ENCODE measurements at places on chromosomes 12 and 14.
A peak's percentile ranks its signal among the peaks of the same experiment; 100 is the strongest.

DNA sequence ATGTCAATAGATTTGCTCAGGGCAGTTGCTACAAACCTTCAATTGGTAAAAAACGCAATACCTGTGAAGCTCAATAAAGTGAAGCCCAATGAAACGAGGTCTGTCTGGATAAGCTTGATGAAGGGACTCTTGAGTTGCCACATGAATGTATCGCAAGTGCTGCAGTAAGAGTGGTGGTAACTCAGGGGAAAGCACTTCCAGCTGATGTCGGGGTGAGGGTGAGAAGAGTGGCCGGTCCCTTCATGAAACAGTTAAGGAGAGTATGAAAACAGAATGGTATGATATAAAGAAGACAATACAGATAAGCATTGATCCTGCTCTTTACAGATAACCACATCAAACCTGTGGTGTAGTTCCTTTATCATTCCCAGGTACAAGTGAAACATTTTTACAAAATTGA, 83.4 kb upstream of the EVL start:
- no peak for DNase-seq

GRCh38 chr12:18992336-18992735, 137.2 kb upstream of the PLEKHA5 start:
- no peak for DNase-seq

- DNase-seq = peak; percentile 63
Measured at GRCh38 chr14:72463291-72463866, 430.5 kb downstream of the DPF3 start.

GRCh38 chr14:61121355-61121787, 140.3 kb downstream of the SLC38A6 start:
- no peak for DNase-seq

DNA sequence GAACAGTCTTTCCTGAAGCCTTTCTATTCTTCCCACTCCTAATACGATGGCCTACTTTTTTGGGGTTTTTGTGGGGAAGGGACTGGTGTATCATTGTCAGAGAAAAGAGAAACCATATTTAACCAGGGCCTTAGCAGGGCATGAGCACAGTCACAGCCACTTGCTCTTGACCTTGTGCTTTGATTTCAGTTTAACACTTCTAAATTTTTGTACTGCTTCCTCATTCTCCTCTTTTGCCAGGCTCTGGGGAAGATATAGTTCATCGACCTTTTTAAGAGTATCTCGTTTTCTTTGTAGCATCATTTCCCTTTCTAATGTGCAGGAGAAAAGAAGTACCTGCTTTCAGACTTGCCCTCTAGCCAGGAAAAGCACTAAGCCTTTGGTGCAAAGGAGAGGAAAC, 2.2 kb downstream of the ZBTB1 start:
- no peak for DNase-seq

GRCh38 chr14:75493592-75494087, 28.6 kb upstream of the BATF start:
- DNase-seq = no peak

DNA sequence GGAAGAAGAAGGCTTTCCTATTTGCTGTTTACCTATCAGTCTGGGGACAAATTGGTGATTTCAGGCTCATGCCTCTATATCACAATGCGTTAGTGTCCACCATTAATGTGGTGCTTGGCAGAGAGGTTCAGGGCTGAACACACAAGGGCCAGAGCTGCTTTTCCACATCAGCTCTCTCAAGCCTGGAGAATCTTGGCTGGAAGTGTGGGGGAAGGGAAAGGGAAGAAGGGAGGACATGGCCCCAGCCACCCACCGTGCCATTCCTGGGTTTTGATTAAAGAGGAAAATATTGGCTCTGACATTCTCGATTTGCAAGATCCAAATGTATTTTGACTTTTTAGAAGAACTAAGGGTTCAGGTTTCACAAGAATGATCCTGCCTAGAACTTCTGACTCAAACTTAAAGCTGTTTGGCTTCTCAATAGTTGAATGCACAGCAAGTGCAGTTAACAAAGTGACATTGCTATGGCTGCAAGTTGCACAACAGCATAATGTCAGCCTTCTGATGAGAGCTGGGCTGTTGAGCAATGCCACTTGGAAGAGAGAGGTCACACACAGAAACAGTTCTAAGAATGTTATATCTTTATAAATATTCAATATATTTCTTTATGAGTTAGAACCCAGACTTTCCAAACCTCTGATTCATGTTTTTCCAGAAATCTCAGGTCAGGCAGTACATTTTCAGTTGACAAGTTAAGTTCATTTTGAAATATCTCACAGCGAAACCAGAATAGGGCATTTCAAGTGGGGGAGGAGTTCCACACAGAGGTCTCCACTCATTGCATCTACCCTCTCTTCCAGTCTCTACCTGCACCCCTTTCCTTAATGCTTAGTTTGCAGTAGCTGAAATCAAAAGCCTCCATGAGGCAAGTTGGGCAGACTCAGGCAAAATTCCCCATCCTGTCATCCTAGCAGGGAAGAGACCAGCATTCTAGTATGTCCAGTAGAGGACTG, 25.3 kb downstream of the IGF1 start:
- peak; percentile 70 for DNase-seq

DNA sequence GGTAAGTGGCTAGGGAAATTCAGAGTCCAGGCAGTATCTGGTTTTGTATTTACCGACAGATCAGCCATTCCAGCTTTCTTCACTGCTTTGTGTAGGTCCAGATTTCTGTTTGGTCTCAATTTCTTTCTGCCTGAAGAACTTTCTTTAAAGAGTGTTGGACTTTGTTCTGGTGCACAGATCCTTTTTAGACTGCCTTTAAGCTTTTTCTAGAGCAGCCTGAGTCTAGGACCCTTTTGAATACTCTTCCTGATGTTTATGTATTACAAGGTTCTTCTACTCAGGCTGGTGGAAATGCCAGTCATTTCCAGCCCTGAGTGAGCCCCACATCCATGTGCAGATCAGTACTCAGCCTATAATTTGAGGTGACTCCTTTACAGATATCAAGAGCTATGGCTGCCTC, 54.7 kb downstream of the DAAM1 start:
- no peak for DNase-seq

GRCh38 chr14:90999299-90999698, 61.1 kb downstream of the RPS6KA5 start:
- DNase-seq = no peak

DNA sequence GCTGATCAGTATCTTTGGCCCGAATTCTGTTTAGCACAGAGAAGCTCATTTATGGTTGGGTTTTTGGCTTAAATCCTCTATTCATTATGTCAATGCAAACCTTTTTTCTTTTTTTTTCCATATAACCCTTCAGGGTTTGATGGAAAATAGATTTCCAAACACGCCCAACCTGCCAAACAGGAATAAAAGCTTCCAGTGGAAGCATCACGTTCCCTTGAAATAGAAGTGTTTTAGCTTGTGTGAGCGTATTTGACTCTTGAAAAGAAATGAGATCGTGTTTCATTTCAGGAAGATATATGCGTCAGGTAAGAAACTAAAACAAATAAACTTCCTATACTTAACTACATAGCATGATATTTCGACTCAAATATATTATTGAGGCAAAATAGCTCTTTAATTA, at the start of gene PIK3C2G:
TSS of gene PIK3C2G (plus strand) at position 246 of the 400 bp plus-strand sequence. CDS start 20,564 bp downstream, outside the sequence.
- no peak for DNase-seq

GRCh38 chr12:92288561-92288960, 142.9 kb upstream of the BTG1 start:
- no peak for DNase-seq

DNA sequence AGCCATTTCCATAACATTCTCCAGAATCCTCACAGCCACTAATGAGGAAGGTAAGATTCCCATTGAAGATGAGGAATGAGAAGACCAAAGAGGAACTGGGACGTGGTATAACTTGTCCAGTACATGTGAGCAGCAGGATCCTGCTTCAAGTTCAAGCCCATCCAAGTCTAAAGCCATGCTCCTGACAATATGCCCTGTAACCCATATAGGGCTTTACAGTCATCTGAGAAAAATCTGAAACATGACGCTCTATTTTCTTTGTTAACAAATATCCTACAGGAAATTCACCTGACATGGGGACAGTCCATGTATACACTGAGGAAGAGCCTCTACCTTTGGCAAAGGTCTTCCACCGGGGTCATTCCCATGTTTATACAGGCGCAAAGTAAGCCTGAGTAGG, 3.1 kb upstream of the ACTR6 start:
- DNase-seq = no peak

DNA sequence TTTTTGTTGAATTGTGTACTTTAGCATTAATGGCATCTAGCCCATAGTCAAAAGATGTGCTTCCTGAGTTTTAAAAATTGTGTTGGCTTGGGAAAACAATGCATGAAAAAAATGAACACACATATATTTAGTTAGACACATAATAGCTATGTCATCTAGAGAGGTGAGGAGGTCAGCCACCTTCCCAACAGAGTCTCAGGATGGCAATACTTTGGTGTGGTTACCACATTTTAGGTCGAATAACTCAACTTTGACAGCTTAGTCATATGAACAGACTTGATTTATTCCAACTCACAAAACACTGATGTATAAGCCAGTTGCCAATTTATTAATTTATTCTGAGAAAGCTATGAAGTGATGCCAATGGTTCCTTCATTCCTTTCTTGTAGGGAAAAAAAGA, 114.0 kb downstream of the ETNK1 start:
- DNase-seq = no peak

DNA sequence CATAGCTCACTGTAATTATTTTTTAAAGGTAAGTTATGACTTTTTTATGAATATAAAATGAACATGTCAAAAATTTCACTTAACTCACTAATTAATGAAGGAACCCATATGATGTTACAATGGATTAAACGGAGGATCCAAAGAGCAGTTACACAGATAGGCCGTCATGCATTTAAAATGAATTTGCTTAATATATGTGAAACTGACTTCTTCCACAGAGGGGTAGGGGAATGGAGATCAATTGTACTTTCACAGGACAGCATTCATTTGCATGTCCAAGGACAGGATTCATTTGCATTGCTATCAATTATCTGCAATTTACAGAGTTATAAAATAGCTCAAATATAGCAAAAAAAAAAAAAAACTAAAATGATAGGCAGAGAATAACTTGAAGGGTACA, 6.6 kb upstream of the CRY1 start:
- no peak for DNase-seq

GRCh38 chr12:41402801-41403200, 214.7 kb downstream of the PDZRN4 start:
- no peak for DNase-seq

- peak; percentile 77 for DNase-seq
Measured at GRCh38 chr12:45703942-45704341, 25.6 kb upstream of the ARID2 start.

GRCh38 chr12:19967431-19967830, 400.9 kb upstream of the PDE3A start:
- DNase-seq = peak; percentile 97

All from renal cortical epithelial cell (primary cell).